ENCODE measurements at places on chromosomes 3 and 15.

- DNase-seq, result no peak
Observed at GRCh38 chr3:155957412-155957880, 87.0 kb downstream of the GMPS start.

GRCh38 chr3:14329842-14330241, 72.6 kb upstream of the SLC6A6 start:
- DNase-seq, result no peak

DNA sequence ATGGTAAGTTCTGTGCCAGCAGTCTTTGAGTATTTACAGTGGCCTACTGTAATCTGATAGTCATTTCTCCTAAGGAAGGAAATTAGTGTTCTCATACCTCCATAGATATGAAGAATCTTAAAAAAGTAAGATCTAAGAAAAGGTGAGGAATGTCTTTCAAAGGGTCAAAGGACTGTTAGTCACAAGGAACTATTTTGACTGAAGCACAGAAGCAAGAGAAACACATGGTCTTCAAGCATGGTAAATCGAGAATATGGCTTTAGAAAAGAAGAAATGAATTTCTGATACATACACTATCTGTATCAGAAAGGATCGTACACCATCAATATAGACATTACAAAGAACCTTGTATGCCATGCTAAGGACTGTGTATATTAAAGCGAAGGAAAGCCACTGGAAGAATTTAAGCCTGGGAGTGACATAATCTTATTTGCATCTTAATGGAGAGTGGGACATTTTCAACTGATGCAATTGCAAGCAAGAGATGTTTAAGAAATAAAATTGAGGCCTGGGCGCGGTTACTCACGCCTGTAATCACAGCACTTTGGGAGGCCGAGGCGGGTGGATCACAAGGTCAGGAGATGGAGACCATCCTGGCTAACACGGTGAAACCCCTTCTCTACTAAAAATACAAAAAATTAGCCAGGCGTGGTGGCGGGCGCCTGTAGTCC, 5.5 kb upstream of the ACAP2 start:
- no peak for DNase-seq

DNA sequence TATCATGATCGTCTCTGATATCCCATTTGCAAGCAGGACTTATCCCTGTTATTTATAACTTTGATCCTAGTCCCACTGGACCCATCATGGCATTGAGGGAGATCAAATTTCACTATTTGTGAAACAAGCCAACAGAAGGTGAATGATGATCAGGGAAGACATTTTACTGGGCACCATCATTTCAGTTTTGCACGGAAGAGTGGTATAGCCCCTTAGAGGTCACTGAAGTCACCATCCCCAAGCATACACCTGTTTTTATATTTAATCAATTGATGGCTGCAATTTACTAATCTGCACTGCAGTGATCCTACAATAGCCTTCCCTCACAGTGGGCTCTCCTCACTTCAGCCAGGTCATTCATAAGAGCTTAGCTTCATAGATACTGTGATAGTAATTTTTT, 132.4 kb downstream of the FHIT start:
- DNase-seq, result no peak

Measured in effector memory CD4-positive, alpha-beta T cell (primary cell).